Natural killer cell treated with Interleukin-12 subunit alpha and Interleukin-12 subunit beta and Interleukin-15 and Interleukin-18, amount 100 ng/mL, for 72 hours (primary cell): ENCODE measurements at places on chromosomes 12 and 14. TPM values are rescaled to one million over a fixed set of nuclear protein-coding genes. Genes with fewer than 3 reads are reported as not detected.

Gene CMAS
- total RNA-seq = 40.5 TPM

Gene LTB4R2
- total RNA-seq = 27.1 TPM

Gene YAF2
- total RNA-seq = 60.8 TPM

Gene ACSM4
- total RNA-seq = not detected

GRCh38 chr12:67070604-67071003, 198.6 kb upstream of the CAND1 start:
- DNase-seq = no peak

- no peak for DNase-seq
Measured at GRCh38 chr12:128543460-128543859, 276.5 kb downstream of the TMEM132C start.

DNA sequence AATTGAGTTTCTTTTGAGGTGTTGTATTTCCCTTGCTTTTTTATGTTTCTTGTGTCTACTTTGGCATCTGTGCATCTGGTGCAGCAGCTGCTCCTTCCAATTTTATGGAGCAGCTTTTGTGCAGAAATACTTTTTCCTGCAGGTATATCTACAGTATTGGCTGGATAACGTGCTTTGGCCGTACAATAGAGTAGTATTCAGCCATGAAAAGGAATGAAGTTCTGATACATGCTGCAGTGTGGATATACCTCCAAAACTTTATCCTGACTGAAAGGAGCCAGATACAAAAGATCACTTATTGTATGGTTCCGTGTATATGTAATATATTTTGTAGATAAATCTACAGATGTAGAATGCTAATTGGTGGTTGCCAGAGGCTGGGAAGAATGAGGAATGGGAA, 74.6 kb downstream of the ERC1 start:
- no peak for DNase-seq

DNA sequence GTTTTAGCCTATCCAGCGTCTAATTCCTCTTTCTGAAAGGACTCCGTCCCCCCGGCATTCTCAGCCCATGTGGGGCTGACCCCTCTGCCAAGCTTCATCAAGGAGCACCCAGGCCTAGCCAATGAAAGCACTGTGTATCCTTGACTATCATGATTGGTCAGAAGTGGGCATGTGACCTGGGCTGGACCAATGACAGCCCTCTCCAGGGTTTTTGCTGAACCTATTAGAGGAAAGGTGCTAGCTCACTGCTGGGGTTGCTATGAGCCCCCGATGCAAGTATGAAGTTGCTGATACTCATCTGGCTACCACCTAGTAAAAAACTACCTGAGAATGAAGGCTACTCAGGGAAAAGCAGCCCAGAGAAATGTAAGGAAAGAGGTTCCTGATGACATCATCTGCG, 68.1 kb downstream of the LRRC74A start:
- no peak for DNase-seq

- DNase-seq = peak; percentile 73
Measured at GRCh38 chr14:84036840-84037239, 1493.1 kb upstream of the FLRT2 start.

DNA sequence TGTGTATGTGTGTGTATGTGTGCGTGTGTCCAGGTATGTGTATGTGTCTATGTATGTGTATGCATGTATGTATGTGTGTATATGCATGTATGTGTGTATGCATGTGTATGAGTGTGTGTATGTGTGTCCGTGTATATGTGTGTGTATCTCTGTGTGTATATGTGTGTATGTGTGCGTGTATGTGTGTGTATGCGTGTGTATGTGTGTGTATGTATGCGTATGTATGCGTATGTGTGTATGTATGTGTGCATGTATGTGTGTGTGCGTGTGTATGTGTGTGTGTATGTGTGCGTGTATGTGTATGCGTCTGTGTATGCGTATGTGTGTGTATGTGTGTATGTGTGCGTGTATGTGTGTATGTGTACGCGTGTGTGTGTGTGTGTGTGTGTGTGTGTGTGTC, 31.6 kb downstream of the CHST11 start:
- DNase-seq = no peak

DNA sequence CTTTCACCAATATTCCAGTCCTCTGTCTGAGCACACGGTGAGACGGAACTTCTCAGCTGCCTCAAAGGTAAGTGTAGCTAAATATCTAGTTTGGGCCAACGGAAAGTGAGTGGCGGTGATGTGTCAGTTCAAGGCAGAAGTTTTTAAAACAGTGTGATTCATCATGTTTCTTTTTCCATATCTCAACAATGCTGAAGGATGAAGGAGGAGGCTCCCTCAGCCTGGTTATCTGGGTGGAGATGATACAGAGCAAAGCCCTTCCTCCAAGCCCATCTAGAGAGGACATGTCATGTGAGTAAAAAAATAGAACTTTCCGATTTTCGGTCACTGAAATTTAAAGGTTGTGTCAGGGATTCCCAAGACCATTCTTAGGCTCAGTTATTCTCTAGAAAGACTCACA, 13.1 kb upstream of the ANP32D start:
- DNase-seq = no peak

- no peak for DNase-seq
Measured at GRCh38 chr14:64680013-64680713, 24.1 kb upstream of the PLEKHG3 start.

- no peak for DNase-seq
Measured at GRCh38 chr12:2666411-2666810, 128.4 kb upstream of the FKBP4 start.
